ENCODE measurements at places on chromosomes 3 and 15.

DNA sequence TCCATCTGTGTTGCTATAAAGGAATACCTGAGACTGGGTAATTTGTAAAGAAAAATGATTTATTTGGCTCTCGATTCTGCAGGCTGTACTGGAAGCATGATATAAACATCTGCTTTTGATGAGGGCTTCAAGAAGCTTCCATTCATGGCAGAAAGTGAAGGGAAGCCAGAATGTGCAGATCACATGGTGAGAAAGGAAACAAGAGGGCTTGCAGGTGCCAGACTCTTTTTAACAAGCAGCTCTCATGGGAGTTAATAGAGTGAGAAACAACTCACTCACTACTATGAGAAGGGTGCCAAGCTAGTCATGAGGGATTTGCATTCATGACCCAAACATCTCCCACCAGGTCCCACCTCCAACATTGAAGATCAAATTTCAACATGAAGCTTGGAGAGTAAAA, 247.2 kb downstream of the ZIC4 start:
- no peak for DNase-seq

GRCh38 chr15:90749754-90750153, 32.6 kb downstream of the BLM start:
- DNase-seq = no peak

DNA sequence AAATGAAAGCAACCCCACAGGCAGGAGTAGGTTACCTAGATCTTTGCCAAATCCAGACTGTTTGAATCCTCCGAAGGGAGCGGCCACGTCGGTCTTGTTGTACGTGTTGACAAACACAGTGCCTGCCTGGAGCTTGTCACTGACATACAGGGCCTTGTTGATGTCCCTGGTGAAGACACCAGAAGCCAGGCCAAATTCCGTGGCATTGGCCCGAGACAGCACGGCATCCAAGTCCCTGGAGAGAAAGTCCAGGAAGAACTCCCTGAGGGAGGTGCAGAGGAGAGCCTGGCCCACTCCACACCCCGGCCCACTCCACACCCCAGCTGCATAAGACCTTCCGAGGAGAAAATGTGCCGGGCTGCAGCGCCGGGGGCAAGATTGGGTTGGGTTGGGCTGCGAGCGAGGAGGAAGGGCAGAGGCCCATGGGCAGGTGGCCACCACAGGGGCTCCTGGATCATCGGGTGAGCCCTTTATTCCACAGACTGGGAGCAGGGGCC, 21.8 kb upstream of the SLC41A3 start:
- DNase-seq = no peak

GRCh38 chr3:63954182-63954581, 42.0 kb upstream of the SCAANT1 start:
- no peak for DNase-seq

- DNase-seq = no peak
Measured at GRCh38 chr3:20527368-20527767, 341.4 kb upstream of the SGO1 start.

GRCh38 chr3:151722856-151723255, 10.9 kb upstream of the AADACL2 start:
- no peak for DNase-seq

GRCh38 chr3:46395766-46396530, 10.9 kb downstream of the CCR5AS start:
- no peak for DNase-seq

- no peak for DNase-seq
Measured at GRCh38 chr15:77738441-77739302, 106.0 kb upstream of the LINGO1 start.

DNA sequence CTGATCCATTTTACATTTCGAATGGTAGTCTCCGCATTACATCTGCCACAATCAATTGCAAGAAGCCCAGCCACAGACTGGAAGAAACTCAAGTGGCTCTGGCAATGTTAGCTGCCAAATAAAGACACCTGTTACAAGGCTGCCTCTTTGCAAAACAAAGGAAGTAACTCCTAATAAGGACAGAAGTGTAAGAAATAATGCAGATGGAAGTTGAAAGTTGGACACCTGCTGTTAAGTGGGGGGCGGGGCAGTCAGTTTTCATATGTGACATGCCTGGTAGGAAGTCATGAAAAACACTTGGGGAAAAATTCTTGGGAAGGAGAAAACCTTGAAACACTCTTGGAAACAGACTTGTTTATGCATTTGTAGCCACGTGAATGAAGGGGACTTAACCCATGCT, 54.1 kb upstream of the ATP2C1 start:
- no peak for DNase-seq

- no peak for DNase-seq
Measured at GRCh38 chr3:87161013-87161412, 66.1 kb upstream of the CHMP2B start.

- DNase-seq = no peak
Measured at GRCh38 chr3:13215940-13216546, 142.8 kb upstream of the IQSEC1 start.

GRCh38 chr3:10775828-10776227, 40.2 kb upstream of the SLC6A11 start:
- DNase-seq = no peak

DNA sequence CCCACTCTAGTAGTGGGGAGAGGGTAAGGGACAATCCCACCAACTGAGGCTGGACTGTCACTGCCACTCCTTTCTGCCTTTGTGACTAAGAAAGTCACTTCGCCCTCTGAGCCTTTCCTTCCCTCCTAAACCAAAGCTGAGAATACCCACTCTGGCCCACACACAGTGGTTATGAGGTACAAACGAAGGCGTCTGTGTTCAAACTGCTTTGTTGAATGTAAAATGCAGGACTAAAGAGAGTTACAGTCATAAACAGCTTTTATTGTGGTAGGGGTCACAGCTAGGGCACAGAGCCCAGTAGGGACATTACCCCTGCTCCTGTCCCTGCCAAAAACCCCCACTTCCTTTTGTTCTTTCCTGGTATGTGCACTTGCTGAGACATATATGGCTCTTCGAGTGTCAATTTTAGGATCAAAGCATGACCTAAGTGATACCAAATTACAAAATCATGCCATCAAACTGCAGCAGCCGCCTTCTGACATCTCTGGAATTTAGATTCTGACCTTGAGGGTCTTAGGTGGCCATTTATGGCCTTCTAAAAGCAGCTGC, 45.1 kb downstream of the CTDSPL start:
- DNase-seq = no peak

- DNase-seq = no peak
Measured at GRCh38 chr3:169264711-169265110, 398.8 kb downstream of the MECOM start.

GRCh38 chr3:172903642-172904320, 153.3 kb downstream of the ECT2 start:
- DNase-seq = no peak

DNA sequence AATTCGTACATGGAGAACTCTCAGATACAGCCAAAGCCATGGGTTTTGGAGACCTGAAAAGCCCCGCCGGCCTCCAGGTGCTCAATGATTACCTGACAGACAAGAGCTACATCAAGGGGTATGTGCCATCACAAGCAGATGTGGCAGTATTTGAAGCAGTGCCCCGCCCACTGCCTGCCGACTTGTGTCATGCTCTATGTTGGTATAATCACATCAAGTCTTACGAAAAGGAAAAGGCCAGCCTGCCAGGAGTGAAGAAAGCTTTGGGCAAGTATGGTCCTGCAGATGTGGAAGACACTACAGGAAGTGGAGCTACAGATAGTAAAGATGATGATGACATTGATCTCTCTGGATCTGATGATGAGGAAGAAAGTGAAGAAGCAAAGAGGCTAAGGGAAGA, 23.5 kb downstream of the MYO5A start:
- DNase-seq = no peak

DNA sequence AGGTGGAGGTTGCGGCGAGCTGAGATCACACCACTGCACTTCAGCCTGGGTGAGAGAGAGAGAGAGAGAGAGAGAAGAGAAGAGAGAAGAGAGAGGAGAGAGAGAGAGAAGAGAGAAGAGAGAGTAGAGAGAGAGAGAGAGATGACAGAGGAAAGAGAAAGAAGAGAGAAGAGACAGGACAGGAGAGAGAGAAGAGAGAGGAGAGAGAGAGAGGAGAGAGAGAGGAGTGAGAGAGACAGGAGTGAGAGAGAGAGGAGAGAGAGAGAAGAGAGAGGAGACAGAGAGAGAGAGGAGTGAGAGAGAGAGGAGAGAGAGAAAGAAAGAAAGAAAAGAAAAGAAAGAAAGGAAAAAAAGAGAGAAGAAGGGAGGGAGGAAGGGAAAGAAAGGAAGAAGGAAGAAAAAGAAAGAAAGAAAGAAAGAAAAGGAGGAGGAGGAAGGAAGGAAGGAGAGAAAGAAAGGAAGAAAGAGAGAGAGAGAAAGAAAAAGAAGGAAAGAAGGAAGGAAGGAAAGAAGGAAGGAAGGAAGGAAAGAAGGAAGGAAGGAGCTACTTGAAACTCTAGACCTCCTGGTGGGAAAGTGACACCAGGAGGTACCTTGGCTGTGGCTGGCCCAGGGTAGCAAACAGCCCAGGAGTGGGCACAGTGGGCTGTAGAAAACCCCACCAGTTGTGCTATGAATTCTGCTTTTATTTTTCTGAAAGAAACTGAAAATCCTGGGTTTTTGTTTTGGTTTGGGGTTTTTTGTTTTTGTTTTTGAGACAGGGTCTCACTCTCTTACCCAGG, 88.0 kb downstream of the CCNL1 start:
- no peak for DNase-seq

DNA sequence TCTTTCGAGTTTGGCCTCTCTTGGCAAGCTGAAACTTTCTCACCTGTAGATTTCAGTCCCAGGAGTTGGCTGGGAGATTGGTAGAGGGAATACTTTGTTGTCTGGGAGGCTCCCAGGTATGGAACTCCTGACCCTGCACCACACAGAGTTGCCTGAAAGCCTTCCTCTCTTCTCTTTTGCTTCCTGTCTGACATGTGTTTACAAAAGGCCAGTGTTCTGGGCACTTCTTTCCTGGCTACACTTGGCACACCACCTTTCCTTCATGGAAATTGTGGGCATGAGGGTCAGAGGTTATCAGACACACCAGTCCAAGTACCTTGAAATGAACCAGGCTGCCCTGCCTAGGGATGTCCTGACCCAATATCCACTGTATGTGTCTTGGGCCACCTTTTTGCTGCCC, 123.7 kb downstream of the ABHD5 start:
- DNase-seq = no peak

DNA sequence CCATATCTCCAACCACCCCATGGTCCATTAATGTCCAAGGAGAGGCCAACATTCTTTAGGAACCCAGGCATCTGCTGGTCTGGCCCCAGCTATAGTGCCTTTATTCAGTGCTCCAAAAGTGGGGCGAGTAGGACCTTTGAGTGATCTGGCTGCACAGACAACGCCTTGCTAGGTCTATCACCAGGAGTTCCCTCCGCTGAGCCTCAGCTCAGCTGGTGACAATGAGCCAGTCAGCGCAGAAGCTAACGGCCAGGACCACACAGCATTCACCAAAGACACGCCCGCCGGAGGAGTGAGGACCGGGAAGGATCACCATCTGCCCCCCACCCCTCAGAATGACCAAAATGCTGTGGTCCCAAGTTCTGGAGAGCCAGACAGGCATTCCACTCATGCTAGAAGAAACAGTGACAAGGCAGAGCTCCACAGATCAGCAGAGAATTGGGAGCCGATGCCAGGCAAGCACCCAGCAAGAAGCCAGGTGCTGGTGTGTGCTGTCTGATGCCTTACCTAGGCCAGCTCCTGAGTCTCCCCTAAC, 19.0 kb downstream of the TBC1D2B start:
- no peak for DNase-seq

DNA sequence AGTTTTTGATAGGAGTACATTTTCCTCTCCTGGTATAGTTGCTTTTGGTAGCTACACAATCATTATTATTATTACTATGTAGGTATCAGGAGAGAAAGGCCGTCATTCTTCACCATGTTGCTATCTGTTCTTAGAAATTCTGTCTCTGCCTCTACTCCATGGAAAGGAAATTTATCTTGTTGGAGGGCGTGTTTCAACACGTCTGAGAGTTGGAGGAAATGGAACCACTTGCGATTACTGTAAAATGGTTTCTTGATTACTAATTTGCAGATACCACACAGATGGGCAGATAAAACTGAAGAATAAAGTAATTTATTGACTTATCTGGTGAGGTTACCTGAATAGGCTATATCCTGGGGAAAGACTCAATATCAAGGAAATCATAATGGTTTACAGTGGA, 488.4 kb downstream of the NR2F2 start:
- DNase-seq = no peak

- DNase-seq = no peak
Measured at GRCh38 chr3:31275038-31275572, 257.6 kb upstream of the STT3B start.

- no peak for DNase-seq
Measured at GRCh38 chr15:67807141-67807540, 18.2 kb upstream of the SKOR1 start.

DNA sequence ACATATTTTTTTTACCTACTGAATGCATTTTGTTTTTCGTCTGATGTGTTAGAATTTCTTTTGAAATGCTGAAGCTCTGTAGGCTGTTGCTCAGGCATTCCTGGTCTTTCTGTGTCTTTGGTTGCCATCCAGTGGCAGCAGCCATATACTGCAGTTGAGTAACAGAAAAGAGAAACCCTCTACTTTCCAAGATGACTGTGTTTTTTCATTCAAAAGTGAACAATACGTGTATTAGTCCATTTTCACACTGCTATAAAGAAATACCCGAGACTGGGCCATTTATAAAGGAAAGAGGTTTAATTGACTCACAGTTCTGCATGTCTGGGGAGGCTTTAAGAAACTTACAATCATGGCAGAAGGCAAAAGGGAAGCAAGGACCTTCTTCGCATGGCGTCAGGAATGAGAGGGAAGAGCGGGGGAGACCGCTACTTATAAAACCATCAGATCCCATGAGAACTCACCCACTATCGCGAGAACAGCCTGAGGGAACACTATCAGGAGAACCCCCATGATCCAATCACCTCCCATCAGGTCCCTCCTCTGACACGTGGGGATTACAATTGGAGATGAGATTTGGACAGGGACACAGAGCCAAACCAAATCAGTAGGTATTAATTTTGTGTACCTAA, 4.7 kb upstream of the GOLGA8B start:
- DNase-seq = no peak

DNA sequence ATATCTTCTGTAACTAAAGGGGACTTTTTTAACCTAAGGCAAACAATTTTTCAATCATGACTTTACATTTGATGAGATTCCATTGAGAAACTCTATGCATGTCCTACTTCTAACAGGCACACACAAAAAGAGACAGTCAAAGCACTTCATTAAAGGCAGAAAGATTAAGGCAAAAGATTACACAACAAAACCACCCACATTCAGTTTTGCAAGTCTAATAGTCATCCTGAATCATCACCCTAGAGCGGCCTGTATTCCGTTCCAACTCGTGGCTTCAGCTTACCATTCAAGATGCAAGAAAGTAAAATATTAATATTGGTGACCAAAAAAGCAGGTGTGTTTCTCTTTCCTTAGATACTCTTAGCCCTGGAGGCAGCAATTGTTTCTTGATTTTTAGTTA, 205.9 kb downstream of the P3H2 start:
- no peak for DNase-seq

GRCh38 chr3:152139651-152140050, 129.1 kb upstream of the MBNL1 start:
- no peak for DNase-seq

Measured in cortex of kidney (tissue), 1 donor.